ENCODE measurements at places on chromosomes 7 and 10.

DNA sequence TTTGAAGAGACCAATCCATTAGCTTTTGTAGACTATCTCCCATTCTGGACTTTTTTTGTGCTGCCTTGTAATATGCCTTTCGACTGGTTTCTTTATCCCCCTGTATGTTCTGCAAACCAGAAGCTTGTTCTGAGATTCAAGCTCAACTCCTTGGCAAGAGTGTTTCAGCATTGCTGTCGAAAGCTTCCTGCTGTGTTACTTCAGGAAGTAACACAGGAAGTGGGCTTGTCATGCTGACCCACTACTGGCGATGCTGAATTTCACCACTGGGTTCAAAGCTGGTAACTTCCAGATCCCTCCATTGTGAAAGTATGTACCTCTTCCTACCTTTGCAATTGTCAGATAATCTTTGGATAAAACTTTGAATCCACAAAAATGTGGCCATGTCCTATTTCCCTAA is 57.9 kb upstream of the INSYN2A start:
- DNase-seq, result no peak

- DNase-seq, result no peak
Observed at GRCh38 chr7:6475433-6476186, 27.9 kb upstream of the DAGLB start.

GRCh38 chr10:127142856-127143255 is 53.5 kb downstream of the INSYN2A start:
- DNase-seq, result no peak

- DNase-seq, result no peak
Observed at GRCh38 chr7:46213154-46213537, 292.1 kb upstream of the IGFBP3 start.

GRCh38 chr7:88095-88926 is 104.1 kb upstream of the FAM20C start:
- DNase-seq, result no peak

- no peak for DNase-seq
Observed at GRCh38 chr10:124745252-124745651, 1.1 kb upstream of the FAM53B start.

GRCh38 chr7:29288181-29289091 is 93.9 kb downstream of the CHN2 start:
- no peak for DNase-seq

DNA sequence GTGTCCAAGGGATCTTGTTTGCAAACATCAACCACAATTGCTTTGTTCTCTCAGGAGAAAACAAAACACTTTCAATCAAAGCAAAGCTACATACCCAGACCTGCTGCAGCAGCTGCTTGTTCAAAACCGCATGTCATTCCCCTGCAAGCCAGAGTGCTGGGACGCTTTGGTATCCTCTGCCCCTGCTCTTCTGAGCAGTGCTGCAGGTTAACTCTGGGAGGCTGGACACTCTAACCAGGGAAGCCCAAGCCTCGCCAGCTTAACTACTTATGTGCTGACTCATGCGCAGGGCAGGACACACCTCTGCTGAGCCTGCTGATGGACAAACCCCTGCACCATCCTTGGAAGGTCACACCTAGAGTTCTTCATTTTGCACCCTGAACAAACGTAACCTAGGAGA is 28.2 kb upstream of the ASAH2 start:
- DNase-seq, result no peak

DNA sequence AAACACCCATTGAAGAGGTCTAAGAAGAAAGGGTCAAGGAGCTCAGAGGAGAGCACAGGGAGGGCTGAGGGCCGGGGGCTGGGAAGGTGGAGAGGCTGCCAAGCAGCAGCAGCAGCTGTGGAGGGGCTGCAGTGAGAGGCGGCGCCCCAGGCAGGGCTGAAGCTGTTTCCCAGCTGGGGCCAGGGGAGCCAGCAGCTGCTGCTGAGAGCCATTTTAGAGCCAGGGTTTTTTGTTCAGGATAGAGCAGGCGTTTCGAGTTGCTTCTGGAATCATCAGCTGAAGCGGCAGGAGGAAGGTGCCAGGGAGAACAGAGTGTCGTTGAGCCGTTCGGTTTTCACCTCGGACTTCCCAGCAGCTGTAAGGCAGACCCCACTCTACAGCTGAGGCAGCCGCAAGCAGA is 62.7 kb downstream of the LANCL2 start:
- no peak for DNase-seq

DNA sequence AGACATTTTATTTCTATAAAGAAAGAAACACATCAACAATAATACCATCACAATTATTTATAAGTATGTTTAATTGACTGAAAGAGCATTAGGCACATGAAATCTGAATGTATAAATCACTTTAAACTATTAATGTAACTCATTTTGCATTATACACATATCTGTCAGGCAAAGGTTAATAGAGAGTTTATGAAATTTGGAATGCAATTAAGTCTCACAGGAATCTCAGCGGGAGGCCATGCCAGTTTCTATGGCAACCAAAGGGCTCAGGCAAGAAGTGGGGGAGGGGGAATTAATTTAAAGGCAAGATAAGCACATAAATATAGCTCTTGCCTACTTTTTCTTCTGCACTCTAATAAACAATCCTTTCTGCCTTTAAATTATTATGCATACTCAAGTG is 152.6 kb downstream of the SLC16A9 start:
- no peak for DNase-seq

DNA sequence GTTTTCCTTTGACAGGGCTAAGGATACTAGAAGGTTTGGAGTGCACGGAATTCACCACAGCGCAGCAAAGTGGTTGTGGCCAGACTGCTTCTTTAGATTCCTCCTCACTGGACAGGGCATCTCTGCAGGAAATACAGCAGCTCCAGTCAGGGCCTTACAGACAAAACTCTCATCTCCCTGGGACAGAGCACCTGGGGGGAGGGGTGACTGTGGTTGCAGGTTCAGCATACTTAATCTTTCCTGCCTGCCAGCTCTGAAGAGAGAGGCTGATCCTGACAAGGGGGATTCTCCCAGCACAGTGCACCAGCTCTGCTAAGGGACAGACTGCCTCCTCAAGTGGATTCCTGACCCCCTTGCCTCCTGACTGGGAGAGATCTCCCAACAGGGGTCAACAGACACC is 1257.9 kb downstream of the NXPH1 start:
- no peak for DNase-seq

DNA sequence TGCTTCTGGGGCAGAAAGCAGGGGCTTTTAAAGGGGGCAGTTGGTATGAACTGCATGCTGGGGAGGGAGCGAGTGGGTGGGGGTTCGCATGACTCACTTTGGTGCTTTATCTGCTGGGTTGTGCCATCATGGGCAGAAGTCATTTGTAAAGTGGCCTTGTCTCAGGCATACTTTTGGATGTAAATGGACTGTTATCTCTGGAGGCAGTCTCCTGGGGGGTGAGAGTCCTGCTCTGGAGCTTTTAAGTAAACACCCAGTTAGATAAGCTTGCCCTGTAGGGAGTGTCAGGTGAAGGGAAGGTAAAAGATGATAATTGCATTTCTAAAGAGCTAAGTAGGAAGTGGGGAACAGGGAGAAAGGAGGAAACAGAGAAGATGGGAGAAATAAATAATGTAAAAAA is 1.6 kb upstream of the GSTO1 start:
- DNase-seq, result no peak

GRCh38 chr10:120017733-120018417 is 125.3 kb downstream of the SEC23IP start:
- no peak for DNase-seq

DNA sequence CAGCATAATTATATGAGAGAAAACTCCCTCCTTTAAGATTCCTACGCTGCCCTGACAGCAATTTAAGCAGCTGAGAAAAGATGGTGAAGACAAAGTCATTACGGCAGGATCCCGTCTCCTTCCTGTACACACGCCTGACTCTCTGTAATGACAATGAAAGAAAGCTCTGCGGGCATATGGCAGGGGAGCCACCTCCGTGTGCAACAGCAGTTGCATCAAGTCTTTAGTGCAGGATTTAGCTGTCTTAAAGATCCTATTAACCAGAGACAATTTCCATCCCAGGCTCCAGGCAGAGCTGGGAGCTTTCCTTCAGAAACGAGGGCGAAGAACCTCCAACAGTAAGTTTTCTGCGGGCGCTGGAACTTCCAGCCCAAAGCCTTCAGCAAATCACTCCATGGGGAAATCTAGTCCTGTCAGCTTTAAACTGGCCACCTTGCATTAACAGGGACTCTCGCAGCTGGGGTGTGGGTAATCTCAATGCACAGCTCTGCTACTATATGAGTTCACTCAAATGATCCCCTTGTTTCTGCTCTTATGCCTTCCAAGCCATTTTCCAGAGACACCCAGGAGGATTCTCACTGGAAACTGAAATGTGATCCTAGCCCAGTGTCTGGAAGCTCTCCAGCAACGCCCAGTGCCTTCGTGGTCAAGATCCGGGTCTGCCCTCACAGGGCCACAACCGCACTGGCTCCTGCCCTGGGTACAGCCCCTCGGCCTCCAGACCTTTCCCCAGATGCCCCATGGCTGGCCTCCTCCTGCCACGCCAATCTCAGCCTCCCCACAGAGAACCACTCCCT is 74.9 kb downstream of the CTBP2 start:
- no peak for DNase-seq

DNA sequence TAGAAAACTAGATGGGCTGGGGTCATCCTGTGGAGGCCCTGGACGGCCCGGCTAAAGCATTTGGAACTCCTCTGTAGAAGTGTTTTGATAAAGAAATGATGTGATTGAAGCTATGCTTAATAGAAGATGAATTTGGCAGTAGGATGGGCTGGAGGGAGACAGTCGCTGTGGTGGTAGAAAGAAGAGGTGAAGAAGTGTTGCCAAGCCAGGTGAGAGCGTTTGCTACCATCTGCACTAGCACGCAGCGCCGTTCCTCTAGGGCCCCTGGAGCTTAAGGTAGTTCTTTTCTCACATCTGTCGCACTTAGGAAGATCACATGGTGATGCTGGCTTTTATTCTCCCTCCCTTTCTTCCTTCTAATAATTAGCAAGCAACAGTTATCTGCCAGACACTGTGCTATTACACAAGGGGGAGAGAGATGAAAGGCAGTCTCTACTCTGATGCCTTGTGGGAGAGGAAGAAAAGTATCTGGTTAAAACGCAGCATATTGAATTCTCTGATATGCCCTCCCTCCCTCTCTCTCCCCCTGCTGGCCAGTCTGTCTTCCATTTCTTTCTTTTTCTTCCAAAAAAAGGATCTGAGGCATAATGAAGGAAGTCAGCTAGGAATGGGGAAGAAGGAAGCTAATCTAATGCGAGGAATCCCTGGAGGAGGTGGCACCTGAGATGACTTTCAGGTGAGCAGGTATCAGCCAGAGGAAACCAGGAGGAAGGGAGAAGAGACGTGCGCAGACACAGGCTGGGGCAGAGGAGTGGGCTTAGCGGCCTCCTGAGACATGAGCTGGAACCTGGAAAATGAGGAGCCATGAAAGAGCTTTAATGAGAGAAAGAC is 162.3 kb upstream of the KLF14 start:
- DNase-seq, result no peak

- no peak for DNase-seq
Observed at GRCh38 chr7:129940329-129940728, 12.4 kb downstream of the UBE2H start.

DNA sequence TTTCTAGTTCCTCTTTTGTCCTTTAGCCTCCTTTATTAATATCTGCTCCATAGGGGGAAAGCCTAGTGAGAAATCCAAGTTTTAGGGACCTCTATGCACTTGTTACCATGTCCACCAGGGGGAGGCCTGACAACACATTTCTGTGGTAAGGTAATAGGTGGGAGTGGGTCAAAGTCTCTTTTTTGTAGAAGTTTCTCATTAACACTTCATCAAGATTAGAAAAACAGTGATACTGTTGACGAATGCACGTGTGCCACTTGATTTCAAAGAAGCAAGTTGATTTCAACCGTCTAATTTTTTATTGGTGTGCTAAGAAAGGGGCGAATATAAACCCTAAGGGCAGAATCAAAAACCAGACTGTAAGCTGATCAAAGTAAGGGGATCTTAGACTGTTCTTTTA is 30.6 kb downstream of the CISD1 start:
- peak; percentile 12 for DNase-seq

DNA sequence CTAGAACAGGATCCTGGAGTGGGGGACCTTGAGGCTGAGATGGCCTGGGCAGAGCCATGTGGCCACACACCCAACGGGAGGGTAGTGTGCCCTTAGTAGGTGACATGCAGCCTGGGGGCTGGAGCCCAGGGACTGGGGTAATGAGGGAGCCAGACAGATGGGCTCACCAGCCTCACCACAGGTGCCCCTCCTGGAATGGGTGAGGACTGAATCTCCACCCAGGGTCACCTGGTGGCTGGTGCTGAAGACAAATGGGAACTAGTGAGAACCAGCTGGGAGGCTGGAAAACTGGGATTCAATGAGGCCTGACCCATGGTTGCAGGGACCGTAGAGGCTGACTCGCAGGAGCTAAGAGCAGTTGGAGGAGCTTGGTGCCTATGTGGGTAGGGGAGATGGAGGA is 6.1 kb downstream of the ZP3 start:
- DNase-seq, result no peak

- DNase-seq, result no peak
Observed at GRCh38 chr10:3206511-3207157, 34.1 kb upstream of the PITRM1 start.

GRCh38 chr7:47253650-47254080 is 328.2 kb downstream of the TNS3 start:
- no peak for DNase-seq

GRCh38 chr7:120760050-120760449 is 97.9 kb downstream of the TSPAN12 start:
- DNase-seq, result no peak

DNA sequence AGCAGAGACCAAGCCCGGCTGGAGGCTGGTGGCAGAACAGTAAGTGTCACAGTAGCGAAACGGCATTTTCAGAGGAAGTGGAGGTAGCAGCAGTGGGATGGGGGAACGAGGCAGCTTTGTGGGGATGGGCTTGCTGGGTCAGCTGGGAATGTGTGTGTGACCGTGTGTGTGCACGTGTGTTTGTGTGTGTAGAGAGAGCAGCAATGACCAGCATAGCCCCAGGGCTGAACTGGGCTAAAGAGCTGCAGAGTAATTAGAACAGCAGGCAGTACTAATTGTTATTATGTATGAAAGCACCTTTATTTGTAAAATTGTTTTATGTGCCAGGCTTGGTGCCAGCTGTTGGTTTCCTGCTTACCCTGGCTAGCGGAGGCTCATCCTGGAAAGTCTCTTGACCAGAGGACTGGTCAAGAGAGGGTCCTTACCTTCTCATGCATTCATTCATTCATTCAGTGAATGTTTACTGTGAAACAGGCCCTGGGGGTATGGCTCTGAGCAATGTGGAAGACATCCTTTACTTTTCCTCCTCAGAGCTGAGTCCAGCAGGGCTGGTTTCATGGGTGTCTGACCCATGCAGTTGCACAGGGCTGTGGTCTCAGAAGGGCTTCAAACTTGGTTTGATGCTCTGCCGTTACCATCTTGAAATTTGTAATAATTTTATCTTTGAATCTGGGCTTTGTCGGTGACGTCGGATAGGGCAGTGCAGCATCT is 184.6 kb downstream of the SEC23IP start:
- no peak for DNase-seq

GRCh38 chr10:121357401-121357800 is 240.8 kb downstream of the FGFR2 start:
- DNase-seq, result no peak

DNA sequence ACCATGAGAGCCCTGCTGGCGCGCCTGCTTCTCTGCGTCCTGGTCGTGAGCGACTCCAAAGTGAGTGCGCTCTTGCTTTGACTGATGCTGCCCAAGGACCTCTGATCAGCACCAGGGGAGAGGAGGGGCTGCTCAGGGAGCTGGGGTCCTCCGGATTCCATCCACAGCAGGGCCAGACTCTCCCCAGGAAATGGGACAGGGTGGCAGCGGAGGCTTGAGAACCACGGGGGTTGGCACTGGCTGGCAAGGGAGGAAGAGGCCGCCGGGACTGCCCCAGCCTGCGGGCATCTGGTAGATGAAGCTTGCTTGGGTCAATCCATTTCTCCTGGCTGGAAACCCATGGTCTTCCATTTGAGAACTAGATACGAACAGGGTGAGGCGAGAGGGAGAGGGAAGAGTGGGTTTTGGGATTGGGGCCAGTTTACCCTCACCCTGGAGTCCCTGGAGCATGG is 647 bp downstream of the PLAU start:
- no peak for DNase-seq

Measured in stimulated activated CD4-positive, alpha-beta T cell treated with anti-CD3 and anti-CD28 coated beads, Interleukin-12 subunit alpha, Interleukin-12 subunit beta, amount 100 ng/mL, for 24 hours (primary cell).